ENCODE measurements at places on chromosomes 13 and 19. TPM values are rescaled to one million over a fixed set of nuclear protein-coding genes. Genes with fewer than 3 reads are reported as not detected.

CYP4F2 gene
- total RNA-seq, result not detected

RDH8 gene
- total RNA-seq, result not detected

NBEA gene
- total RNA-seq, result 0.84 TPM

FFAR1 gene
- 1.5 TPM for total RNA-seq

DACH1 gene
- total RNA-seq, result not detected

FFAR3 gene
- 1.4 TPM for total RNA-seq

SCN1B gene
- 1.7 TPM for total RNA-seq

SACS gene
- total RNA-seq, result 33.4 TPM

NANOS3 gene
- total RNA-seq, result 0.88 TPM

CRTC1 gene
- 5.6 TPM for total RNA-seq

CACNG6 gene
- total RNA-seq, result not detected

ZNF653 gene
- total RNA-seq, result 10.3 TPM

RASIP1 gene
- 0.66 TPM for total RNA-seq
